ENCODE measurements at places on chromosomes 7 and 10. TPM values are rescaled to one million over a fixed set of nuclear protein-coding genes. Genes with fewer than 3 reads are reported as not detected.

The ZP3 gene
- total RNA-seq = 16.2 TPM

The NKX2-3 gene
- total RNA-seq = not detected

The FAM25C gene
- total RNA-seq = not detected

The STAG3 gene
- 0.31 TPM for total RNA-seq

The LDB1 gene
- 55.3 TPM for total RNA-seq

- peaks cover 6% of the 10 kb centered on the region for H3K27me3 ChIP-seq
- DNase-seq = no peak
- peaks cover 64% of the 10 kb centered on the region for H3K36me3 ChIP-seq
- H3K4me1 ChIP-seq = peaks cover 19% of the 10 kb centered on the region
These were observed 113.9 kb downstream of the MYOF start for GRCh38 chr10:93368210-93368609.

DNA sequence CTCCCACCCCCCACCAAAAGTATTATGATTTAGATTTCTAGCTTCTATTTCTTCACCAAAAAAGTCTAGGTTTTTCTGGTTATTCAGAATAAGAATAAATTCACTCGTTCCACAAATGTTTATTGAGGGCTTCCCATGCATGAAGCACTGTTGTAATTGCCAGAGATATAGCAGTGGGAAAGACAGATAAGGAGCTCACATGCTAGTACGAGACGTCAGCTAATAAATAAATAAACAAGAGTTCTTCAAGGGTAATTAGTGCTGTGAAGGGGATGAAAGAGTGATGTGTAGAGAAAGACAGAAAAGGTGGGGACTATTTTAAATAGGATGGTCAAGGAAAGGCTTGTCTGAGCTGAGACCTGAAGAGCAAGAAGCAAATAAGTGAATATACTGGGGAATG, 38.1 kb upstream of the SEPTIN7 start:
- H3K27me3 ChIP-seq = peaks cover 3% of the 10 kb centered on the region
- H3K36me3 ChIP-seq = no peaks in the 10 kb centered on the region
- H3K27ac ChIP-seq = no peak overlapping the region
- H3K4me1 ChIP-seq = peaks cover 41% of the 10 kb centered on the region
- no peak overlapping the region for H3K4me3 ChIP-seq

DNA sequence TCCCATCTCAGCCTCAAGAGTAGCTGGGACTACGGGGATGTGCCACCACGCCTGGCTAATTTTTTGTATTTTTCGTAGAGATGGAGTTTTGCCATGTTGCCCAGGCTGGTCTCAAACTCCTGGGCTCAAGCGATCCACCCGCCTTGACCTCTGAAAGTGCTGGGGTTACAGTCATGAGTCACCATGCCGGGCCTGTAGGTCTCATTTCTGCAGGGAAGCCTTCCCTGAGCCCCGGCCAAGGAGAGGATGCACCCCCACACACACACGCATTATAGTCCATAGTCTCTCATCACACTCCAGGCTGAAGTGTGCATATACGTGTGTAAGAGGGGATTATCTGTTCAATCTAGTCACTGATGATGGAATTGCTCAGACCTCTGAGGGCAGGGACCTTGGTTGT, 29.3 kb downstream of the KCNMA1 start:
- H3K4me1 ChIP-seq = peaks cover 81% of the 10 kb centered on the region
- H3K27ac ChIP-seq = peak overlapping the region; percentile 9
- no peaks in the 10 kb centered on the region for H3K27me3 ChIP-seq
- no peak for DNase-seq
- no peaks in the 10 kb centered on the region for H3K36me3 ChIP-seq

GRCh38 chr10:124995605-124996004, 53.7 kb downstream of the ZRANB1 start:
- H3K36me3 ChIP-seq = peaks cover 25% of the 10 kb centered on the region
- peaks cover 27% of the 10 kb centered on the region for H3K27me3 ChIP-seq
- DNase-seq = no peak

DNA sequence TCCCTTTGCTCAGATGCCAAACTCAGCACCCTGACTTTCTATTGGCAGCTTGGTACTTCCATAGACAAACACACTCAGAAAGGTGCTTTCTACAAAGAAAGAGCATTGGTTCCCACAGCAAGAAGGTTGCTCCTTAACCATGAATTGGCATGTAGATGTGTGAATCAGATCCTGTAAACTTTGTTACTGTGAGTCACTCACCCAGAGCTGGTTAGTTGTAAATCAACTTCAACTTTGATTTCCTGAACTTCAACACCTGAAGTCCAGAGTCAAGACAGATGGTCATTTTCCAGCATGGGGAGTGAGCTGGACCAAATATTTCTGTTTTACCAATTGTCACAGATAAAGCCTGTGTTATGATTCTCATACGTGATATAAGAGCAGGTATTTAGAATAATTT, 797.2 kb downstream of the TNS3 start:
- no peak overlapping the region for H3K27ac ChIP-seq
- no peak overlapping the region for H3K4me3 ChIP-seq
- peak; percentile 70 for DNase-seq

GRCh38 chr7:1555813-1556543, at the start of gene TMEM184A:
TMEM184A (minus strand) TSS chr7:1556205; CDS start chr7:1555484, 721 bp downstream.
- DNase-seq = no peak
- H3K27ac ChIP-seq = peak within 1 kb of the TSS; percentile 66
- H3K4me1 ChIP-seq = peaks cover 14% of the 10 kb centered on the region
- peak within 1 kb of the TSS; percentile 47 for H3K4me3 ChIP-seq

- no peak for DNase-seq
- peaks cover 7% of the 10 kb centered on the region for H3K27me3 ChIP-seq
- no peak overlapping the region for H3K27ac ChIP-seq
These were observed 23.4 kb upstream of the FAM170B start for GRCh38 chr10:49157229-49157628.

GRCh38 chr7:116929021-116929420, 24.3 kb upstream of the ST7 start:
- H3K27me3 ChIP-seq = no peaks in the 10 kb centered on the region
- H3K27ac ChIP-seq = no peak overlapping the region
- no peak for DNase-seq
- no peaks in the 10 kb centered on the region for H3K36me3 ChIP-seq
- H3K4me1 ChIP-seq = peaks cover 25% of the 10 kb centered on the region

- DNase-seq = no peak
- no peaks in the 10 kb centered on the region for H3K36me3 ChIP-seq
- H3K27ac ChIP-seq = no peak overlapping the region
- peaks cover 13% of the 10 kb centered on the region for H3K4me1 ChIP-seq
- no peak overlapping the region for H3K4me3 ChIP-seq
These were observed 108.1 kb downstream of the ANLN start for GRCh38 chr7:36497775-36498174.

- no peaks in the 10 kb centered on the region for H3K4me1 ChIP-seq
- H3K27me3 ChIP-seq = peaks cover 19% of the 10 kb centered on the region
- H3K27ac ChIP-seq = no peak overlapping the region
- no peaks in the 10 kb centered on the region for H3K36me3 ChIP-seq
- no peak overlapping the region for H3K4me3 ChIP-seq
- no peak for DNase-seq
These were observed 83.6 kb upstream of the MPP7 start for GRCh38 chr10:28386503-28386868.

- peaks cover 3% of the 10 kb centered on the region for H3K27me3 ChIP-seq
- no peaks in the 10 kb centered on the region for H3K36me3 ChIP-seq
- no peak overlapping the region for H3K4me3 ChIP-seq
- no peak for DNase-seq
- H3K27ac ChIP-seq = no peak overlapping the region
These were observed 19.4 kb upstream of the ANTXRL start for GRCh38 chr10:46267132-46267985.

Data from HFFc6 (cell line).